ENCODE measurements at places on chromosomes 12 and 14. TPM values are rescaled to one million over a fixed set of nuclear protein-coding genes. Genes with fewer than 3 reads are reported as not detected.

- DNase-seq = no peak
Observed at GRCh38 chr14:92524602-92525185, 11.1 kb downstream of the RIN3 start.

GRCh38 chr12:4908684-4909409 is 858 bp upstream of the KCNA1 start:
- DNase-seq = peak; percentile 38

DNA sequence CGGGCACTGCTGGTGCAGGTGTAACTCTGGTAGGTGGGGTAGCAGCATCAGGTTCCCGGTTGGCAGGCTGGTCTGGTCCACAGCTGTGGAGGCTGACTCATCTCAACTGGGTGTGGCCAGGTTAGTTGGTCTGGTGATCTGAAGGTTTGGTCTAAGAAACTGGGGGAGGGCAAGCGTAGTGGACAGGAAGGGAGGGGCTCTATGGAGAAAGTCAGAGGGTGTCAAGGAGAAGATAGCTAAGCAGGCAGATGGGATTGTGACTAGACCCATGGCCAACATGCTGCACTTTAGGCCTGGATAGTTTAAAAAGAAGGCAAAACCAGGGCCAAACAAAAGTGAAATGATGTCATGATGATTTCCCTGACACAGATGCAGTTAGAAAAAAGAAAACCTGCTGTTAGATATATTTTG is 7.9 kb downstream of the TRIM9 start:
- no peak for DNase-seq

DNA sequence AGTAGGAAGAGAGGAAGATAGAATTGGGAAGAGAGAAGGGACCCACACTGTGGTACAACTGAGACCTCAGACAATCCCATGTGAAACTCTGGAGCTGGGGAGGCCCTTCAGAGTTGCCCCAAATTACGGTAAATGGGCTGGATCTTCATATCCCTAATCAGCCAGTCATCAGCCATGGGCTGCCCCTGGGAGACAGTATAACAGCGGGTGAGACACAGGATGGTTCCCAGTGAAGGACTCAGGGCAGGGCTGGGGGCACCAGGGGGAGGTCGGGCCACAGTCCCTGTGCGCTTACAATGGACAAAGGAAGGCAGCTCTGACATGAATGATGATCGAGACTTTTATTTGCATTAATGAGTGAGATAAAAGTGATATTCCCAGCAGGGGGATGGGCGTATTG is 74.2 kb upstream of the BDKRB2 start:
- no peak for DNase-seq

DNA sequence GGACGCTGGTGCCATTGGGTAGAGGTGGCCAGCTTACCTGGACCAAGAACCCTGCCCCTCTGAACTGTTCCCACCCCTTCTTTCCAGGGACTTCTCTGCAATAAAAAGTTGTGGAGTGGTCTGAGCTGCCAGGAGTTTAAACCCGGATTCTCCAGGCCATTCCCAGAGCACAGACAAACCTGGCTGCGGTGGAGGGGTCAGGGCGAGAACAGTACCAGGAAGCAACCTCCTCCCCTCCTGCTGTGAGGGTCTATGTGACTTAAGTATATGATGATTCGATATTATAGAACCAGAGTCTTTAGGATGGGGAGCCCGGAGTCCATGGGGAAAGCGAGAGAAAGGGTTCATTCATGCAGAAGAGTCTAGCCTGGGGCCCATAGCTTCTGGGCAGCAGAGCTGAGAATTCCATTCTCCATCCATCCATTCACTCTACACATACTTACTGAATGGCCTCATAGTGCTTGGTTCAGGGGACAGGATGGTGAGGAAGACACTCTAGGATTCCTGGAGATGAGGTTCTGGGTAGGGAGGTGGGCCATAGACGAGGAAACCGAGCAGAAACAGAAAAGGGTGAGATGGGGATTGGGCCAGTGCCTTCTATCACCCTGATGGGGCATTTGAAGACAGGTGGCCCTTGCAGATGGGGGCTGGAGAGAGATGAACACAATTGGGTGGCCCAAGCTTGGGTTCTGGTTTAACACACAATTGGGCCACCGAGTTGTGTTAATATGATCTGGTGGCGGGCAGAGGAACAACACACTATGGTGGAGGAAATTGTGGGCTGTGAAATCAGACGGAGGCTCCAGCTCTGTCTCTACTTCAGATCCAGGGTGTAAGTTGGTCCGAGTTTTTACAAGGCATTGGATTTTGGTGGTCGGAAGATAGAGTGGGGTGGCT is 5.2 kb downstream of the KRT86 start:
- DNase-seq = no peak

DNA sequence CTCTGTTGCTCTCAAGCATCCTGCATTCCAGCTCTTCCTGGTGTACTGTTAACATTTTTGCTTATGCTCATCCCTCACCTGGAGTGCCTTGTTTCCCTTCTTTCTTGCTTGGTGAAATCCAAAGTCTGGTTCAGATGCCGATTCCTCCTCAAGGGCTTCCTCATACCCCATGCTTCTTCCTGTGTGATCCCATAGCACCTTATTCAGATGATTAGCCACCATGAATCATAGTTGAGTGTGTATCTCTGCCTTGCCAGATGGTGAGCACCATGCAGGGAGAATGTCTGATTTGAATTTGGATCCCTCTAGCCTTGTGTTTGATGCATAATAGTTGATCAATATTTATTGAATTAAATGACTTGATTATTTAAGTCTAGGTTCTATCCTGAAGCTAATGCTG is 39.4 kb upstream of the ANO4 start:
- DNase-seq = no peak

DNA sequence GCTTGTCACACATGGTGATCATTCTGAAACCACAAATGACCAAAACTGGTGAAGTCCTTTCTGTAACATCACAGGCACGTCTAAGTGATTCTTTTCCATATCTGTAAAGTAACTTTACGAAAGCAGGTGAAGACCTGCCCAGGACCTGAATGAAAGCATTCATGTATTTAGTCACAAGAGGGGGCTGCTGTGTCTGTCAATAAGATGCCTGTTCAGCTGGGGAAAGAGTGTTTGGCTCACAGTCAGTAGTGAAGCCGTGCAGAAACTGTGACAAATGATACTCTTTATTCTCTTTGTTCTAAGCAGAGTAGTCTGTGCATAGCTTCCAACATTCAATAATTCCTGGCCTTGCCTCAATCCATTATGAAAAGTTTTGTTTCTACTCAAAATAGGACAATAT is 373.5 kb upstream of the OR4E1 start:
- peak; percentile 67 for DNase-seq

Gene IRAK3
- 13.4 TPM for total RNA-seq

Gene PLBD2
- total RNA-seq = 17.4 TPM

Gene NRXN3
- 2.9 TPM for total RNA-seq

Gene SLC6A13
- total RNA-seq = 1.1 TPM

Gene RIMKLB
- 79.8 TPM for total RNA-seq
